Amygdala (tissue), 56 donors: ENCODE measurements at places on chromosomes 6 and 20.

DNA sequence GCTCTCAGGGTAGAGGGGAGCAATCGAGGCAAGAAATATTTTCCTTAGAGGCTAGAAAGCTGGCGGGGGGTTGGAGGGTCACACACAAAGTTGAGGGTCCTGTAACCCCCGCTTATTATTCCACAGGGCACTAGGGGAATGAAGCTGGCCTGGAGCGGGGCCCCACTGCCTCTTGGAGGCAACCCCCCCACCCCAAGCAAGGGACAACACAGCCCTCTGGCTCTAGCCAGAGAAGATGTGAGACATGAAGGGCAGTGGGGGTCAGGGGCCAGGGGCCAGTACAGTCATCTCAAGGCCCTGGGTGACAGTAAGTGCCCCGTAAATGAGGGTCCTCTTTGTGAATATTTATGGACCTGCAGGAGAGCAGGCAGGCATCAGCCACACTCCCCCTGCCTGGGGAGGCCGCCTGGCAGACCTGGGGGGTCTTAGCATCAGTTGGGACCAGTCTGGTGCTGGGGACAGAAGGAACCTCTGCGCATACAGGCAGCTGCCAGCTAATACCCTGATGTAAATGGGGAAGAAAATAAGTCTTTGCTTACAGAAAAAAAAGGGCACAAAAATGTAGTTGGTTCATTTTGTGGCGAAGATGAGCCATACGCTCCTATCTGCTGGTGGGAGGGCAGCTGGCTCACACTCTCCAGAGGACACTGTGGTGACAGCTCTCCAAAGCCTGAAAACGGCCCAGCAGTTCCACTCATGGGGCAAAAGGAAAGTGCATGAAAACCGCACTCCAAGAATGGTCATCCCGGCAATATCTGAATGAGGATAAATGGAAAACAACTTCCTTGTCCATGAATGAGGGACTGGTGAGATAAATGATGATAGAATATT, 21.9 kb downstream of the SPATA2 start:
- DNase-seq: no peak

GRCh38 chr6:118722829-118723813, 71.7 kb upstream of the CEP85L start:
- DNase-seq: no peak

GRCh38 chr20:8305449-8305978, 173.4 kb downstream of the PLCB1 start:
- DNase-seq: no peak

DNA sequence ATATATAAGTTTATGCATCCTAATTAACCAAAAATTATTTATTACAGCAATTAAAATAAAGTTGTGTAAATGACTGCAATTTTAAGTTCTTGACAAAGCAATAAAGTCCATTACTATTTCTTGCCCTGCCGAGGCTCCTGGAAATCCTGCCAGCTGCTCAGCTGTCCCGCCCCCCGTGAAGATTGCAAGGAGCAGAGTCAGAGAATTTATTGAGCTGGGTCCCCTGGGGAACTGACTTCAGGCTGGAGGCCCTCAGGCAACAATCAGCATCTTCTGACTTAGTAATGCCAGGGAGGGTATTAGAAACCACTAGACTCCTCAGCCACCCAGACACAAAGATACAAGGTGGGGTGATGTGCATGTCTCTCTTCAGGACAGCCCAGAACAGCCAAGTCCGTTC, 92.3 kb downstream of the EDN3 start:
- DNase-seq: no peak

GRCh38 chr6:105952772-105953690, 133.1 kb upstream of the PRDM1 start:
- DNase-seq: no peak

GRCh38 chr6:1896897-1897296, 287.2 kb downstream of the FOXC1 start:
- DNase-seq: no peak

GRCh38 chr6:81861281-81861680, 108.8 kb upstream of the TENT5A start:
- no peak for DNase-seq

DNA sequence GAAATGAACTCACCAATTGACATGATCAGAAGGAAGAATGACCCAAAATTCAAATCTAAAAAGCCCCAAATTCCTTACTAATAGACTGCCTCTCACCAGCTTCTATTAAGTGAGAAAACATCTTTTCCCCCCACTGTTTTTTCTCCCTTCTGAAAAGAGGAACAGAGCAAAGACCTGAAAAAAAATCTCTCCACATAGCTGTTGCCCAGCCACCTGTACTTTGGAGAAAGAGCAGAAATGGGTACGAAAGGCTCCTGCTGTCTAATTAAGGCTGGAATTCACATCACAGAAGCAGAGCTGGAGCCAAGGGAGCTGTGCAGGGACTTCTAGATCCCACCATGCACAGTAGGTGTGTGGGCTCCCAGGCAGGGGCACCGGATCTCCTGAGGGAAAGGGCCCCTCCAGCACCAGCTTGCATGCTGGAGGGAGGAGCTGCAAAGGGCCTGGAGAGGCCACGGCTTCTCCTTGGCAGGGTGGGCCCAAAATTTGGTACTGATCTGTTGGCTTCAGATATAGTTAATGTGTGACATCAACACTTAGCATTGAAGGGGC, 73.2 kb upstream of the DUSP22 start:
- no peak for DNase-seq

DNA sequence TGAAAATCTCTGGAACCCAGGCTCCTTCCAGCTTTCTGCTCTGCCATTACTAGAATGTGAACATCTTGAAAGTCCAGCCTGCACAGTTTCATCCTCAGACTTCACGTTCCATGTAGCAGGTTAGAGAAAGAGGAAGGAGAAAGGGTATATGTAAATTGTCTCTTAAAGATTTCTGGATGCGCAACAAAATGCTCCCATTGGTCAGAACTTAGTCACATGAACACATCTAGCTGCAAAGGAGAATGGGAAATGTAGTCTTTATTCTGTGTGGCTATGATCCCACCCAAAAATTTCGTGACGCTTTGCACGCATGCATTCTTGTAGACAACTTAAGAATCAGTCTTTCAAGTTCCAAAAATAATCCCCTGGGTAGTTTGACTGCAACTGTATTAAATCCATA, 46.4 kb upstream of the CHD6 start:
- DNase-seq: no peak
